Stimulated activated CD8-positive, alpha-beta memory T cell treated with anti-CD3 and anti-CD28 coated beads, Interleukin-7, amount 100 ng/mL, for 1 hour (primary cell): ENCODE measurements at places on chromosomes 7 and 10.

- no peak for DNase-seq
Measured at GRCh38 chr10:26372513-26373354, 65.4 kb upstream of the APBB1IP start.

DNA sequence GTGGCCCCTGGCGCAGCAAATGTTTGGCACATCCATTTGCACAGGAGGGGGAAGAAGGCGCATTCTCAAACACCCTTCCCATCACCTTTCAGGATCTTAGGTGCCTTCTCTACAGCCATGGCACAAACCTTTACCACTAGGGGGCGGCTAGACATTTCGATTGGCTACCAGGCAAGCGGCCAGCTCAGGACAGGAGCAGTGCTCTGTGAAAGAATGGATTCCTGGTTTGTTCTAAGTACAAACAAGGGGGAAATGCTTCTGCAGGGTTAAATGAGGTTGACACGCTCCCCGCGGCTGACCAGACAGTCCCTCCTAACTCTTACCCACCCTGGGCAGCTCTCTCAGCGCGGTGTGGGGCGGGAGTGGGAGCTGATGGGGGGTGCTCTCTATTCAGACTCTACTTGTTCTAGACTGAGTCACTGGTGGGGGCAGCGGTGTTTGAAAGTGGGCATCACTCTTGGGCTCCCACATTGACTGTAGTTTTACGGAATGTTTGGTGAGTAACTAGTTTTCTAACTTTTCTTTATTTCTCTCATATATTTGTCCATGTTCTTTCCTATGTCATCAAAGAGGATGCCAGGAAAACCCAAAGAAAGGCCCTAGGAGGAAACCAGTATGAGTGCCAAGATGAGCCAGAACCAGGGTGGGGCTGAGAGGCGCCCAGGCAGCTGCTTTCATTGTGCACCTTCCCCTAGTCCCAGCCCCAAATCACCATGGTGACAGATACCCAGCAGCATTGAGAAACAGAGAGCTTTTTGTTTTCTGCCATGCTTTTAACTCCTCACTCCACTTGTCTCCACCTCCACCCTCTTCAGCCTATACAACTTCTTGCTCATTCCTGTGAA is 61.4 kb upstream of the GPR158 start:
- DNase-seq, result no peak

- no peak for DNase-seq
Measured at GRCh38 chr10:34821587-34822585, 6.8 kb upstream of the PARD3 start.

- no peak for DNase-seq
Measured at GRCh38 chr10:490891-491571, 198.4 kb downstream of the DIP2C start.

DNA sequence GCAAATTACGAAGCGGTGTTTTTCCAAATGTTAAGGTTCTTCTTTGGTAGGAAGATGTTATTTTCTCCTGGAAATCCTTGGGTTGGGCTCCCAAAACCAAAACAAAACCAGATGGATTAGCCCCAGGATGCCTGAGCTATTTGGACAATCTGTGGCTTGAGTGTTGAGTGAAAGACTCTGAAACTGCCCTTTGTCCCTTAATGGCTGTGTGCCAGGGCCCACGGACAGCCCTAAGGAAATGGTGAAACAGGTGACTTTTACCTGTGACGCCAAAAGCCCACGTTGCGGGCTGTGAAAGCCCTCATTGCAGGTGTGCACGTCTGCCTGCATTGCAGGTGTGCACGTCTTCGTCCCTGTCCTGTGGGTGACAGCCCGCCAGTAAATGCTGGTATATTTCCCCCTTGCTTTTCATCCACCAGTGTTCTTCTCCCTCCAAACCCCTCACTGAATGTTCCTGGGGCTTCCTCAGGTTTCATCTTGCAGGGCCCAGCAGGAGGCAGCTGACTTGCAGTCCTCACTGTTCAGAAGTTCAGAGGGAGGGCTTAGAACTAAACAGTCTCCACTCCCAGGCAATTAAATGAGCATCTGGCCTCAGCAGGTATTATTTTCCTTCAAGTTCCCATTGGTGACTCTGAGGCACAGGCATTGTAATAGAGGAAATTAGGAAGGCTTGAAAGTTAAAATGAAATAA is 10.7 kb downstream of the PFKP start:
- DNase-seq, result no peak

GRCh38 chr7:74138945-74139843 is 35.0 kb upstream of the EIF4H start:
- DNase-seq, result no peak
